ENCODE measurements at places on chromosomes 2 and 18. TPM values are rescaled to one million over a fixed set of nuclear protein-coding genes. Genes with fewer than 3 reads are reported as not detected.

WBP1 gene
- total RNA-seq, result 132 TPM

GALNT13 gene
- total RNA-seq, result 0.23 TPM

EML6 gene
- 2.1 TPM for total RNA-seq

GALM gene
- total RNA-seq, result 32.6 TPM

RANBP2 gene
- 64.9 TPM for total RNA-seq

UGT1A3 gene
- total RNA-seq, result 0.86 TPM

SF3B1 gene
- 206 TPM for total RNA-seq

INO80D gene
- total RNA-seq, result 24.6 TPM

DNA sequence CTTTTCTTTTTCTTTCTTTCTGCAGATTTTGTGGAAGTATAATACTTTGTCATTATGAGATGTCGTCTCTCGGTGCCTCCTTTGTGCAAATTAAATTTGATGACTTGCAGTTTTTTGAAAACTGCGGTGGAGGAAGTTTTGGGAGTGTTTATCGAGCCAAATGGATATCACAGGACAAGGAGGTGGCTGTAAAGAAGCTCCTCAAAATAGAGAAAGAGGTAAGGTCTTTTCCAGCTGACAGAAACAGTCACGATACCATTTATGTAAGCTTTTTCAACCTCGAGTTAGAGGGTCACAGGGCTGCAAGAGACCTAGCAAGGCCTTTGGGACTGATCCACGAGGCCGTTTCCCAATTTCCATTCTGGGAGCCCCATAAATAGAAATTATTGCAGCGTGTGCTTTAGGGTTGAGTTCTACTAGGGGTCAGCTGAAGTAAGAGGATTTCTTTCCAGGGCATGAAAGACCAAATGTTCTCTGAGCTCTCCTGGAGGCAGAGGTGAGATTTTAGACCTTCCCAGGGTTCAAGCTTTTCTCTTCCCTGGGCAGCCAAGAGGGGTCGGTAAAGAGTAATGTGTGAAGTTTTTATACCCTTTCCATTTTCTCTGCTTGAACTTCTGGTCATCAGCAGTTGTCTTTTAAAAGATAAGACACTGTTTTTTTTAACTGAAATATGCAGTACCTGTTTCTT is 15.5 kb downstream of the MAP3K20 start:
- no peak for DNase-seq

DNA sequence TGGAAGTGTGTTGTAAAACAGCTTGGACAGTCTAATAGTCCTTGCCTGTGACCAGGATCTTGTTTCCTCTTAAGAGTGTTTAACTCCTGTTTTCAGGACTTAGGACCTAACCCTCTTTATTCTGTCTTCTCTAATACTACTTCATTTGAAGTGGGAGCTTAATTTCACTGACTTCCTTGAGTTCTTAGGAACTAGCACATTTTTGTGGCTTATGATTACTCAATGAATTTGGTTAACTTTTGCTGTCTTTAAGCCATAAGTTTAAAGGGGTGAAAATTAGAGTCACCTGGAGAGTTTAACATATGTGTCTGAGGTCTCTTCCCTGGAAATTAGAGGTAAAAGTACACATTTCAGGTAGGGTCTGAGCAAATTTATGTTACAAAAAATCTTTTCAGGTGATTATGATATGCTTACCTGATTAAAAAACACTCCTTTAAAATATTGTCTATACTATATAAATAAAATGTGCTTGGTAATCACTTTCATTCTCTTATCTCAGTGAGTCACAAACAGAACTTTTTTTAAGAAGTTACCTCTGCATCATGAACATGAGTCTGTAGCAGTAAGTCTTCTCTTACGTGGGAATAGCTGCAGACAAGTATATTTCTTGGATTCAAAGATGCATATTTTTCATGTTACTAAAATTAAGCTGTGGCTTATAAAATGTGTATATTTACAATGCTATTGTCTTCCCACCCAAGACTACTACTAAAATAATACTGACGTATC is 52.7 kb downstream of the ATP9B start:
- no peak for DNase-seq

- no peak for DNase-seq
Measured at GRCh38 chr2:172836827-172837226, 101.2 kb downstream of the RAPGEF4 start.

- no peak for DNase-seq
Measured at GRCh38 chr2:177669201-177669600, 276.6 kb downstream of the AGPS start.

DNA sequence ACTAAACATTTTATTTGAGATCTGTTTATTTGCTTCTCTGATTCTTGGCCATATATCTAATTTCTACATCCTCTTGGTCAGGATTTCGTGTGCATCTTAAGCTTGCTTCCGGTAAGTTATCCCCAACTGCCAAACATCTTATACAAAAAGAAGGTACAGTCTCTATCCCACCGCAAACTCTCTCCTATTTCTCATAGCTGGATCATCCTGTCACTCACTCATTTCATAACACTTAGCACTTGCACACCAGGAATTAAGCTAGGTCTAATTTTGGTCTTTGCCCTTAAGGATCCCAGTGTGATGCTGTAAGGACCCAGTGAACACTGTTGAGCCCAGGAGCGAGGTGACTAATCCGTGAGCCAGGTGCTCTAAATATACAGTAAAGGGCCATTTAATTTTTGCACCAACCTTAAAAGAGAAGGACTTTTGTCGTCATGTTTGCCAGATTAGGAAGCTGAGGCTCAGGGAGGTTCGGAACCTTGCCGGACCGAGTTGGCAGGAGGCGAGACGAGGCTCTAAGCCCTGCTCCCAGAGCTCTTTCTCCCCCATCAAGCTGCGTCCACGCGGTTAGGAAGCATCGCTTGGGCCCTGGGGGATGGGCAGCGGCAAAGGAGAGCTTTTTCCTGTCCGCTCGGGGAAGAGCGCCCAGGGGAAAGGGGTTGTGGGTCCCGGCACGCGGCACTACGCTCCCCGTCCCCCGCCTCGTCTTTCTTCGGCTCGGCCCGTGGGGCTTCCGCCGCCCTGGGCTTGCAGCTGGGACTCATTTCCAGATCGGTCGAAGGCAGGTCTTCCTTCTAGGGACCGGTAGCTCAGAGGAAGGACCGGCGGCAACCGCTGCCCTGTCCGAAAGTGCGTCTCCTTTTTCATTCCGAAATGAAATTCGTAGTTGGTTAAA is 4.1 kb upstream of the ITPRIPL1 start:
- DNase-seq, result no peak

DNA sequence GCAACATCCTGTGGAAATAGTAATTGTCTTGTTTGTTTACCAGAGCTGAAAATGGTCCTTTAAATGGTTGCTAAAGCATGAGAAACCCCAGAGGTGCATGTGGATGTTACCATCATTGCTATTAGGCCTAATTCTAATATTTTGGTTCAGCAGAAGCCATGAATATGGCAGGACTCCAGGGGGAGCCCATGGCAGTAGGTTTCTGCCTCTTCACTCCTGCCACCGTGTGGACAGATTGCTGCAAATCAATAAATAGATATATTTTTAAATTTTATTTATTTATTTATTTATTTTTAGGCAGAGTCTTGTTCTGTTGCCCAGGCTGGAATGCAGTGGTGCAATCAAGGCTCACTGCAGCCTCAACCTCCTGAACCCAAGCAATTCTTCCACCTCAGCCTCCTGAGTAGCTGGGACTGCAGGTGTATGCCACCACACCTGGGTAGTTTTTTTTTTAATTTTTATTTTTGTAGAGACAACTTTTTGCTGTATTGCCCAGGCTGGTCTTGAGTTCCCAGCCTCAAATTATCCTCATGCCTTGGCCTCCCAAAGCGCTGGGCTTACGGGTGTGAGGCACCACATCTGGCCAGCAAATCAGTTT is 54.9 kb upstream of the CAPN13 start:
- peak; percentile 63 for DNase-seq

GRCh38 chr2:98747888-98748287 is 17.0 kb upstream of the MGAT4A start:
- no peak for DNase-seq

DNA sequence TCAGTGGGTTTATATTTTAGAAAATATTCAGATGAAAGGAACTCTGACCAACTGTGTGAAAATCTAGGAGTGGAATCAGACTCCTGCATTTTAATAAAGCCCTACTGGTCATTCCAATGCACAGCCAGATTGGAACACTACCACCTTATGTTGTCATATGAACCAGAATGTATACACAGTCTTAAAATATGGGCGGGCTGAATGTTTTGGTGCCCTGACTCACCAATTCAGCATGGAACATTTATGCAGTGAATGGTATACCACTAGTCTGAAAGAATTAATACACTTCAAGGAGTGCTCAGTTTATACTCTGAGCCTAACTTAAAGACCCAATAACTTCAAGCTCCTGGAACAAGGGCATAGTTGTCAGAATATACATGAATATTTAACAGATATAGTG is 280.9 kb upstream of the TCF4 start:
- DNase-seq, result no peak

DNA sequence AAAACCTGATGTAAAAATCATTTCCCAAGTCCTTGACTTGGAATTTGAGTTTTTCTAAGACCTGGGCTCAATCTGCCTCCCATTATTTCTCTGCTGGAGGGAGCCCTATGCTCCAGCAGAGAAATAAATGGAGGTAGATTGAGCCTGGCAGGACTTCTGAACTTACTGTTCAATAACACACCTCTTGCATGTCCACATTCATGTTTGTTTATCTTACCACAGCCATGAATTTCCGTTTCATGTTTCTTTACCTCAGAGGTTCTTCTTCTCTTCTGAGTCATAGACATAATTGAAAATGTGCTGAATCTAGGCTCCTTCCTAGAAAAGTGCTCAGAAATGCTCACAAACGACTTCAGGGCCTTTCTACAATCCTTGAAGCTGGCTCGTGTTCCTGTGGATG is 170.8 kb downstream of the PMAIP1 start:
- no peak for DNase-seq

GRCh38 chr2:98835831-98836385 is 100.1 kb downstream of the CRACDL start:
- no peak for DNase-seq

GRCh38 chr18:22871809-22872525 is 61.2 kb upstream of the RBBP8 start:
- DNase-seq, result no peak

- DNase-seq, result no peak
Measured at GRCh38 chr2:86764661-86765309, 25.9 kb downstream of the CD8A start.

- no peak for DNase-seq
Measured at GRCh38 chr2:27133195-27133875, 1.1 kb downstream of the PREB start.

GRCh38 chr2:25512707-25513106 is 160.7 kb downstream of the DTNB start:
- no peak for DNase-seq

DNA sequence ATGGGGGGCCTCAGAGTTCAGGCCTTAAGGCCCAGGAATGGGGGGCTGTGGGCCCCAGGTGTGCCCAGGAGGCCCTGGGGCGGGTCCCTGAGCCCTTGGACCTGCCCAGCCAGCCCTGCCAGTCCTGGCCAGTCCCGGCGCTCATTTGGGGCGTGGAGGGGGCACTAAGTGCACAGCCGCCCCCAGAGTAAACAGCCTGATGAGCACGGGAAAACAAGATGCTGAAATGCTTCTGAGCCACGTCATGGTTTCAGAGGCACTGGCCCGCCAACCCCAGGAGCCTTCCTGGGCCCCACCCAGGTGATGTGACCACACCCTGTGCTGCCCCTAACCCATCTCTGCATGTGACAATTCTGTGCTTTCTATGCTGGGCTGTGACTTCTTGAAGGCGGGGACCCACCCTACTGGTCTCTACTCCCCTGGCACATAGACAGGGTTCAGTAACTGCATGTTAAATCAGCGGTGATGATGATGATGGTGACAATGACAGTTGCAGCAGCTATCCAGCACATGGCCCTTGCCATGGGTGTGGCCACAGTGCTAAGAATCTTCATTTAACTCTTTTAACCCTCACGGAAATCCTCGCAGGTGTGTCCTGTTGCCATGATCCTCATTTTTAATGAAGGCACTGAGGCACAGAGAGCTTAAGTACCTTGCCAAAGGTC is 28.1 kb upstream of the ASPRV1 start:
- no peak for DNase-seq

DNA sequence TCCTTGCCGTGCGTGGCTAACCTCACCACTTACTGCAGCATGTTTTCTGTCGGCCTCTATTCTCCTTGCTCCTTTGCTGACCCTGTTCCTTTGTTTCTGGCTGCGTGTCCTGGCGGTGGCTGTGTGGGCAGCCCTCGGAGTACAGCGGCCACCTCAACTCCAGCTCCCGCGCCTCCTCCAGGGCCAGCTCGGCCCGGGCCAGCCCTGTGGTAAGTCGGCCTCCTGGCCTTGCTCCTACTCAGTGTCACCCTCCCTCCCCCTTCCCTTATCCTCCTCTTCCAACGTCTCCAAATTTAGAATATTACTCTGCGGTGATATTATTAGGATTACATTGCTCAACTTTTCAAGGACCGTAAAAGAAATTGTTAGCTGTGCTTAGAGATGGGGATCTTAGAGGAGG is 59.5 kb upstream of the RBM44 start:
- no peak for DNase-seq

- DNase-seq, result no peak
Measured at GRCh38 chr2:222693837-222694236, 22.4 kb downstream of the MOGAT1 start.

DNA sequence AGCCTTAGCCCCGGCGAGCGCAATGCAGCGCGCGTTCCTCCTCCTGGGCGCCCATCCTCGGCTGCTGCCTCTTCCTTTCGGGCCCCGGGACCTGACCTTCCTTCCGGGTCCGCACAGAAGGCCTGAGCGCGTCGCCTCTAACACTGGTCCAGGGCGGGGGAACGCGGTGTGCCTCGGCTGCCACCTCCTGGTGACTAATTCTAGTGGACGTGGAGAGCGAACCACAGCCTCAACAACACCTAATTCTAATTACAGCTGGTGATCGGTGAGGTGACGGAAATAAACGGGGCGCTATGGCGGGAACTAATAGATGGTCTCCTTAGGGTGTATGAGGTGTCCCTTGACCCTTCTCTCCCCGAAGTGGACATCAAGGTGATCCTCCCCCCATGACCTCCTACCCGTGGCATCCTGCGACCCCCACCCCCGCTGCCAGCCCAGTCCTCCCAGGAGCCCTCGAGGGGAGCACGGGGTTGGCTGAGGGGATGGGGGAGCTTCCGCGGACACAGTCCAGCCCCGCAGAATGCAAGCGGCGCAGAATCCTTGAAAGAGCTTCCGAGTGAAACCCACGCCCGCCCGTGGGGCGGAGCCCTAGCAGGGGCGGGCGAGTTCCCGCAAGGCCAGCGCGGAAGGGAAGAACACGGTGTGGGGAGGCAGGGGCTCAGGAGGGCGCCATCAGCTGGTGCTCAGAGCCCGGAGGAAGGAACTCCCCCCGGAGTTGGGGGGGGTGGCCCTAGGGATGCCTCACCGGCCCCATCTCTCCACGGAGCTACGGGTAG is 12.8 kb upstream of the HMSD start:
- DNase-seq, result peak; percentile 80

DNA sequence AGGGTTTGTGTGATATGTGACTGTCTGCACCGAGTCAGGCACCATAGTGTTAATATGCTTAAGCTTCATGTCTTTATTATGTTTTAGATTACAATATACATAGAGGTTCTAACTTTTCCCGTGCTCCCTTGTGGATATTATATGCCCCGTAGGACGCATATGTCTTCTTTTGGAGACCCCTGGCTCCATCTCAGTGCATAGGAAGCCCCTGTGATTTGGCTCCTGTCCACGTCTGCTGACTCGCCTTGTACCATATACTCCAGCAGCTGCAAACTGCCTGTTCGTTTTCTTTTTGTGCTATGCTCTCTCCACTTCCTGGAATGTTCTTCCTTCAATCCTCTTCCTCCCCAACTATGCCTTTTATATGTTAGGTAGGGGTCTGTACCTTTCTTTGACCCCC is 110.9 kb downstream of the PTRHD1 start:
- no peak for DNase-seq

- DNase-seq, result no peak
Measured at GRCh38 chr2:216644842-216645635, 11.8 kb downstream of the IGFBP2 start.

- no peak for DNase-seq
Measured at GRCh38 chr2:12352889-12353288, 363.8 kb upstream of the TRIB2 start.

All from mucosa of gallbladder (tissue), 1 donor.